CMK (cell line): ENCODE measurements at places on chromosomes 7 and 10.

GRCh38 chr10:71742301-71743088, 22.9 kb upstream of the C10orf105 start:
- DNase-seq = no peak

GRCh38 chr7:103373866-103374643, 26.6 kb downstream of the PSMC2 start:
- no peak for DNase-seq

- no peak for DNase-seq
These were observed 725.6 kb upstream of the GALNT17 start for GRCh38 chr7:70406186-70406949.

DNA sequence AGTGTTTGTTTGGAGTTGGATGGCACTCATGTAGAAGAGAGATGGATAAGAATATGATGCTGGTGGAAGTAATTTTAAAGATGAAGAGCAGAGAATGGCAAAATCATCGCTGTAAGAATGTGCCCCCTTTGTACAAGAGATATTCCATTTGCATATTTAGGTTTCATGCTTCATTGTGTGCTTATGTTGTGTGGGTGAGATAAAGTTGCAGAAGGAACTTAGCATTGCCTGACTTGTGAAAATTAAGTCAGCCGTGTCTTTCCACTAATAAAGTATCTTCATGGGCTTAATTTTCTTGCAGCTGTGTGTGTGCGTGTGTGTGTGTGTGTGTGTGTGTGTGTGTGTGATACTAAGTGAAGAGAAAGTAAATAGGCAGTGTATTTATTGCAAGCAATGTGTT, 381.9 kb downstream of the OTUD1 start:
- no peak for DNase-seq

GRCh38 chr10:57096044-57096443, 735.0 kb upstream of the ZWINT start:
- DNase-seq = no peak

DNA sequence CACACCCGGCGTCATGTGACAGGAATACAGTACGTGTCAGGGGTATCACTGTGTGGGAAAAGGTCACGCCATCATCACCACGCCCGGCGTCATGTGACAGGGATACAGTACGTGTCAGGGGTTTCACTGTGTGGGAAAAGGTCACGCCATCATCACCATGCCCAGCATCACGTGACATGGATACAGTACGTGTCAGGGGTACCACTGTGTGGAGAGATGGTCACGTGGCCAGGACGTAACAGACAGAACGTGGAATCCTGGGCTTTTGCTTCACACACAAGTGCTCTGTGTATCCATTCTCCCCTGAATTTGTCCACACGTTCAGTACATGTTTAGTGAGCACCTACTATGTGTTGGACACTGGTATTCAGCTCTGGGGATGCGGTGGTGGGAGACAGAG, 34.5 kb upstream of the DIP2C start:
- DNase-seq = no peak

- DNase-seq = no peak
These were observed 339.5 kb downstream of the WDR37 start for GRCh38 chr10:1395481-1396296.

DNA sequence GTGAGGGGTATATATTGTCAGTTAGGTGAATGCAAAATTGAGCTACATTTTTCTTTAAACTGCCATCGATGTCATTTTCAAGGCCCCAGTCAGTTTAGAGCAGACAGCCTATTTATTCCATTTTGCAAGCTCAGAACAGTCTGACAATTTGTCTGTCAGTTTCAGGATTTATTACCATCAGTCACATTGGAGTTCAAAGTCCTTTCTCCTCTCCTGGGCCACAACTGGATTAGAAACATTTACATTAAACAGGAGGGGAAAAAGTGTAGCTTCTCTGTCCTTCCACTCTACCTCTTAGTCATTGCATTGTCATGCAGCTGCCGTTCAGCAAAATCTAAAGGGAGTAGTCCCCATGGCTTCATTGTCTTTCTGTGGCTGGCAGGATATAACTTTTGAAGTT, 3.5 kb upstream of the GHITM start:
- DNase-seq = no peak

DNA sequence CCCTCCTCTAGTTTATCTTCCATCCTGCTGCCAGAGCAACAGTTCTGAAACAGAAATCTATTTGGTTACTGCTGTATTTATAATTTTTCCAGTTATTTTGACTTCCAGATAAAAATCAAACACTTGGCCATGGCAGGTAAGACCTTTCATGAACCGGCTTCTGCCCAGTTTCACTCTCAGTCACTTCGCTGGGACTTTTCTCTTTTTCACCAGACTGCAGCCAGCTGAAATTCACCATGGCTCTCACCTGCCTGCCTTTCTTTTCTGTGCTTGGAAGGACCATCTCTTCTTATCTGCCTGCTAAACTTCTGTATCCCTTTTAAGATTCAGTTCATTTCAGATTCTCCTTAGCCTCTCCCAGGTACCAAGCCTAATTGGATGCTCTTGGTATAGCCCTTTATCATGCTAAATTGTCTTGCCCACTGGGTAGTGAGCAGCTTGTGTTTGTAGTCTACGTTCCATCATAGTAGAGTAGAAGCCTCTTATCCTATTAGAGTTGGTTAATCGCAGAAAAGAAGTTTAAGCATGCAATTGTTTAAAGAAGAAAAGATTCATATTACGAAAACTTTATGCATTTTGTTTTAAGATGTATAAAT, 71.7 kb downstream of the TAF3 start:
- DNase-seq = no peak

GRCh38 chr7:100093054-100093453, 4.3 kb downstream of the COPS6 start:
- no peak for DNase-seq

DNA sequence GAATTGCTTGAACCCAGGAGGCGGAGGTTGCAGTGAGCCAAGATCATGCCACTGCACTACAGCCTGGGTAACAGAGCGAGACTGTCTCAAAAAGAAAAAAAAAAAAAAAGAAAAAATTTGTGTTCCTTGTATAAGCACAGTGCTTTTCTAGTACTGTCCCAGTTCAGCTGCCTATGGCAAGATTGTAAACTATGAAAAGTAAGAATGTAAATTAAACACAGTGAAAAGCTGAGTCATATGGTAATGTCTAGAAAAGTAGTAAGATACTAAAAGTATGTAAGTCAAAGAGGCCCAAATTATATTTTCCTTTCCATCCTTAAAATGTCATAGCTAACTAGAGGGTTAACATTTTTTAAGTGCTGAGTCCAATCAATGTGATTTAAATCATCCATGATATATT, 42.8 kb downstream of the RBM20 start:
- DNase-seq = no peak

GRCh38 chr7:26179826-26180497, 20.6 kb downstream of the HNRNPA2B1 start:
- DNase-seq = no peak

GRCh38 chr10:119667562-119668328, 16.6 kb downstream of the BAG3 start:
- DNase-seq = no peak

- DNase-seq = no peak
These were observed 17.7 kb downstream of the CLIP2 start for GRCh38 chr7:74306730-74307469.

GRCh38 chr7:128799451-128799850, 7.7 kb downstream of the CCDC136 start:
- DNase-seq = no peak

GRCh38 chr10:71211775-71212317, 524 bp upstream of the UNC5B start:
- no peak for DNase-seq

GRCh38 chr7:34313289-34313688, 344.7 kb upstream of the NPSR1 start:
- DNase-seq = no peak

- no peak for DNase-seq
These were observed 47.8 kb upstream of the CDK6 start for GRCh38 chr7:92884218-92884617.

DNA sequence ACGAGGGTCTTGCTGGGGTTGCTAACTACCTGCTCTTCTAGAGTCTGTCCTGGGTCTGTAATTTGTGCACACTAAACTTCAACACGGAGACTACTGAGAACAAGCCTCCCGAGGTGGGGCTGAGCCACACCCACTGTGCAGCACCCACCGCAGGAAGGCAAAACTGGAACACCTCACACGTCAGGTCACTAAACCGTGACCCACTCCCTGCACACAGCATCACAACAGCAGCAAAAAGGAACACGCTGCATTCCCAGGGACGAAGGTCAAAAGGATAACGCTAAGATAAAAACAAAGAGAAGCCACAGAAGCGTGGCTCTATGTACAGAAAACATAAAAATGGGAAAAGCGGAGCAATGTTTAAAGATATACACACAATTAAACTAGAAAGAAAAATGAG, 170.1 kb downstream of the MAD1L1 start:
- no peak for DNase-seq

DNA sequence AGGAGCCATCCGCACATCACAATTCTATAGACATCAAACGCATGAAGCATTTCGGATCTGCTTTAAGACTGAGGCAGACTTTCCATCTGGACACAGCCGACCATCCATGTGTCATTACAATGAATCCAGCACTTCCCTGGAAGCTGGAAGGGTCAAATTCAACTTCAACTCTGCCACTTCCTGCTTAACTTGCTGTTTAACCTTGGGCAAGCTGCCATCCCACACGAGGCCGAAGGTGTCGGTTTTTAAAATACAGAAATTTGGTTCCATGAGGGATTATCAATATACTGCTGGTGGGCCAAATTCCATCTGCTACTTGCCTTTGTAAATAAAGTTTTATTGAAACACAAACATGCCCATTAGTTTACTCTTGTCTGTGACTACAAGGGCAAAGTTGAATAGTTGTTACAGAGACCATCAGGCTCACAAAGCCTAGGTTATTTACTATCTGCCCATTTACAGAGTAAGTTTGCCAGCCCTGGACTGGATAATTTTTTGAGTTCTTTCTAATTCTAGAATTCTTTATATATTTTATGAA, 134.6 kb downstream of the FAM204A start:
- DNase-seq = no peak

- DNase-seq = no peak
These were observed 649 bp downstream of the DNA2 start for GRCh38 chr10:68471063-68471585.

GRCh38 chr10:60338786-60339185, 50.9 kb downstream of the ANK3 start:
- no peak for DNase-seq

DNA sequence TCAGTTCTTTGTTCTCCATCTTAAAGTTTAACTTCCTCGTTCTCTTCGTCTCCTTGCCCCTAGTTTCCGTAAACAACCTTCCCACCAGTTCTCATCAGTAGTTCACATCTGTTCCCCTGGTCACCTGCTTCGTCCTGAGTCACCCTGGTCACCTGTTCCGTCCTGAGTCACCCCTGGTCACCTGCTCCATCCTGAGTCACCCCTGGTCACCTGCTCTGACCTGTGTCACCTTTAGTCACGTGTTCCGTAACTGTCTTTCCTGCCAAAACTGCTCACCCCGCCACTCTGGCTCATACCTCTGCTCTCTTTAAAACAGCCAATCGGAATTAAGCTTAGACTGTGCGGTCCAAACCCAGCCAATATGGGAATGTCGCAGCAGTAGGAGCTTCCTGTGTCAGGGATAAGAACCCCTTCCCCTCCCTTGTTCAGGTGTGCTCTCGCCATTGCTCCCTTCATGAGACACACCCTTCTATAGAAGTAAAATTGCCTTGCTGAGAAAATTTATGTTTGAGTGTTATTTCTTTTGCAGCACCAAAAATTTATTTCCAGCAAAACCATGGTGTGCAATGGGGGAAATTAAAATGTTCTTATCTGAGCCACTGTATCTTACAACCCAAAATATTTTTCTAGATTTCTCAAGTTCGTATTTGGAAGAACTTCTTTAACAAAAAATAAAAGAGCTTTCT, 112.2 kb downstream of the VIM start:
- DNase-seq = no peak

DNA sequence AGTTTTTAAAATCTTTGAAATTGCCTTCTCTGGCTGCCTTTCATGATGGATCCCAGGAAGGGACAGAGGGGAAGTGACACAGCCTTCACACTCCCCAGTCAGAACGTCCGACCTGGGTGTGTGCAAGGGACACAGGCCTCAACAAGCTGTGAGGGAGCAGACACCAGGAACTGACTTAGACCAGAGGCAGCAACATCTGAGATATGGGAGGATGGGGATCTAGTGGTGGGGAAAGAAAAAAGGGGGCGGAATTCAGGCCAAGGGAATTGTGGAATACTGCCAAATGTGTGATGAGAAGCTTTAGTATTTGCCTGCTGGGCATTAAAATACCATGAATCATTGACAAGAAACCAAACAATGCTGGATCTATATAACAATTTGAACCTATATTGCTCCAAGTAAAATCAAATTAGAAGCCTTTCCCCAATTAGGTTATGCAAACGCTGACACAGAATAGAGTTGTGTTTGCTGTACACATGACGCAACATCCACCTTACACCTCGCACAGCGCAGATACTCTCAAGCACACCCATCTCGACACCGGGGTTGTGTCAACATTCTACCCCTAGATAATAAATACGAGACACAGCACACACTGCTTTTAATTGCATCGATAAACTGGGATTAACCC, 17.2 kb upstream of the MNX1 start:
- DNase-seq = no peak

GRCh38 chr7:128961030-128961659, 23.4 kb downstream of the IRF5 start:
- no peak for DNase-seq

DNA sequence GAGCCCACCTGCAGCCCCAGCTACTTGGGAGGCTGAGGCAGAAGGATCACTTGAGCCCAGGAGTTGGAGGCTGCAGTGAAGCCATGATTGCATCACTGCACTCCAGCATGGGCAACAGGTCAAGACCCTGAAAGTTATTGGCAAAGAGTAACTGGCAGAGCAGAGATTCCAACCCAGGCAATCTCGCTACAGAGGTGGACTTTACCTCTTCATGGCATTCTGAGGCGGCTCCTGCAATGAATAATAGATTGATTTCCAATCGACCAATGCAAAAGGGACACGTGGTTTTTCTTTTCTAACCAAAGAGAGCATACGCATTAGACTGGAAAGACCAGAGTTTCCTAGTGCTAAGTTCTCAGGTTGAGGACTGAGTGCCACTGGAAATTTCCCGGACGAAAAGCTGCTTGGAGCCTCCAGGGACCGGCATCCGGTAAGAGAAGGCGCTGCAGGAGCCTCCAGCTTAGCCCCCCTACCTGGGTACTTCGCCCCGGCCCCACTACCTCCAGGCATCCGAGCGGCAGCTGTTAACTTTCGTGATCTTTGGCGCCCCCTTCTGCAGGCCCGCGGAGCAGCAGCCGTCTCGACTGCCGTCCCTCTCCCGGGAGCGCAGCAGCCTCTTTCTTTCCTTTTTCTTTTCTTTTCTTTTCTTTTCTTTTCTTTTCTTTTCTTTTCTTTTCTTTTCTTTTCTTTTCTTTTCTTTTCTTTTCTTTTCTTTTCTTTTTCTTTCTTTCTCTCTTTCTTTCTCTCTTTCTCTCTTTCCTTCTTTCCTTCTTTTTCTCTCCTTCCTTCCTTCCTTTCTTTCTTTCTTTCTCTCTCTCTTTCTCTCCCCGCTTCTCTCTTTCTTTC, 4.1 kb downstream of the MBLAC1 start:
- DNase-seq = peak; percentile 47

- DNase-seq = no peak
These were observed 29.7 kb downstream of the TMEM270 start for GRCh38 chr7:73890555-73891147.
